ENCODE measurements at places on chromosomes 1 and 21.

- DNase-seq, result no peak
Measured at GRCh38 chr1:116078699-116079223, 32.4 kb upstream of the MAB21L3 start.

- DNase-seq, result no peak
Measured at GRCh38 chr1:211527888-211528287, 35.9 kb upstream of the RD3 start.

DNA sequence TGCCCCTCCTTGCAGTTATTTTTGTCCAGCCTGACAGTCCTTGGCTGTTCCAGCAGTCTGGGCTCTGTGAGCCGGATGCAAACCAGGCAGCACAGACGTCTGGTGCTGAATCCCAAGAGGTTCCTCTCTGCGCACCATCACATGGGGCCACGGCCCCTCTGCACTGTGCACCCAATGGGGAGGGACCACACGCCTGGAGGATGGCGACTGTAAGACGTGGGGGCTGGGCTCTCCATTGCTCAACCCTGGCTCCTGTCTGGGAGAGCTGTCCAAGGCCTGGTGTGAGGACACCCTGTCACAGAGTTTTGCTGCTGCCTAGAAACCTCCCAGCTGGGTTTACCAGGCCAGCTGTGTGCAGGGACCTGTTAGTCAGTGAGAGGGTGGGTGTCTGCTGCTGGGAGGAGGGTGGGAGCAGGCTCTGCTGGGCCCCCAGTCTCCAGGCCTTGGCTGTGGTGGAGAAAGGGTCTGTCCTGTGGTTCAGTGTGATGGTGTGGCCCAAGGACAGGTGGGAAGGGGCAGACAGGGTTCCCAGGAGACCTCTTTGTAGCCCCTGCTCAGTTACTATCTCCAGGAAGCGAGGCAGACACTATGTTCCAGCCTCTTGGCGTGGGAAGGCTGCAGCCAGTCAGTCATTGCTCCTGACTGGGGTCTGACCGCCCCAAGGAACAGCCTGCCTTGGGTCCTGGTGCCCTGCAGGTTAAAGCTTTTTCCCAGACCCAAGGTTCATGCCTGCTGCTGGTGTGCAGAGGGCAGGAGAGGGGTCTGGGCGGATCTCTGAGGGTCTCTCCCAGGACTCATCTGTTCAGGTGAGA is 13.8 kb downstream of the HEYL start:
- no peak for DNase-seq

GRCh38 chr1:32927441-32927840 is 26.3 kb upstream of the TMEM54 start:
- no peak for DNase-seq

DNA sequence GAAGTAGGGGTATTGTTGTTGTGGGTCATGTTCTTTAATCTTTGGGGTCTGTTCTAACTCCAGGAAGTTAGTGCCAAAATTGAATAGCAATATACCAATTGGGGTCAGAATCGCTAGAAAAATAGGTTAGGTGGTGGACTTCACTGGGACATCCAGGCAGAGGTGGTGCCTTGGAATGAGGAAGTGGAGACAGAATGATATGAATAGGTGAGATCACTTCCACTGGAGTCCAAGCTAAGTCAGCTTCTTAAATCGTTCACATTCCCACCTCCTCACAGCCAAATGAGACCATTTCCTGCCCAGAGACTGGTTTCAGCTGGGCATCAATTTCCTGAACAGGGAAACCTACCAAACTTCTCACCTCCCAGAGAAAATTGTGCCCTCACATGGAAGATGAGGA is 137.8 kb upstream of the RAB4A start:
- no peak for DNase-seq

- no peak for DNase-seq
Measured at GRCh38 chr1:9737671-9738070, 86.1 kb downstream of the CLSTN1 start.

- DNase-seq, result no peak
Measured at GRCh38 chr1:215044151-215044550, 38.4 kb upstream of the KCNK2 start.

DNA sequence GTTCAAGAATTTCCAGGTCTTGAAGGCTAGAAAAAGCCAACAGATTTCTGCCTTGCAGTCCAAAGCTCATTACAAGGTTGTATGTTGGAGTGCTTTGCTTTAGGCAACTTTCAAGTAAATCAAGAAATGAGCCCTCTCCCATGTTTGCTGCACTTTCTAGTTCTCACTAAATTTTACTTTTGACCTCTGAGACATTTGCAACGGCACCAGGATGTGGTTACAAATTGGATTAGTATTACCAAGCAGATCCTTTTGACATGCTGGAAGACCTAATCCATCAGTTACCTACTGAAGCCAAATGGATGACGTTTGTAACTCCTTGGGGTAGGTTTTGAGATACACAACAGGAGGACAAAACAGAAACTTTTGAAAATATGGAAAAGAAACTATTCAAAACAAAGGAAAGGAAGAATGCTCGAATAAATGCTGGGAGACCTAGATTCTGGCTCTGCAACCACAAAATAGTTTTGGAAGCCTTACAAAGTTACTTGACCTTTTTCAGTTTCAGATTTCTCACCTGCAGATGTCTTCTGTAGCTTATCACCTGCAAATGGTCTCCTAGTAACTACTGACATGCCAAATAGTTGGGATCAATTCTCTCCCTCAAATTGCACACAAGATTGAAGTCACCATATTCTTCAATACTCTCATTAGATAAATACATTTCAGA is 251.7 kb upstream of the ADGRL2 start:
- DNase-seq, result no peak

GRCh38 chr1:175802407-175803123 is 59.2 kb upstream of the TNR start:
- no peak for DNase-seq

DNA sequence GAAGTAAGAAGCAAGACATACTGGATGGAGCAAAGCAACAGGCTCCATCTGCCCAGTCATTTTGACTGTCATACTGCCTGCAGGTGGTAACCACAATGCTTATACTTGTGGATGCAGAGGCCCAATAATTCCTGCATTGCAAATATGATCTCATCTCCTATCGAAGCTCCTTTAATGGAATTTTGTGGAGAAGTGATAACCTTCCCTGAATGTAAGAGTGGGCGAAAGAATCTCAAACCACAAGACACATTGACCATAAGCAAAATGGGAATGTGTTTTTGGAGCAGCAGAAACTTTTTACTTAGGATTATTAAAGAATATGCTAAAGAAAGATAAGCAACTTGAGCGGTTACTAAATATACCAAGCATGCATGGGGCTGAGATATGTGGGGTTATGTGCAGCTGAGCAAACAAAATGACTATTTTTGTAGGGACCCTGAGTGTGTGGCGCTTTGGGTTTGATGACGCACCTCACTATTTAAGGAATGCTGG is 77.4 kb upstream of the BACH1 start:
- no peak for DNase-seq

DNA sequence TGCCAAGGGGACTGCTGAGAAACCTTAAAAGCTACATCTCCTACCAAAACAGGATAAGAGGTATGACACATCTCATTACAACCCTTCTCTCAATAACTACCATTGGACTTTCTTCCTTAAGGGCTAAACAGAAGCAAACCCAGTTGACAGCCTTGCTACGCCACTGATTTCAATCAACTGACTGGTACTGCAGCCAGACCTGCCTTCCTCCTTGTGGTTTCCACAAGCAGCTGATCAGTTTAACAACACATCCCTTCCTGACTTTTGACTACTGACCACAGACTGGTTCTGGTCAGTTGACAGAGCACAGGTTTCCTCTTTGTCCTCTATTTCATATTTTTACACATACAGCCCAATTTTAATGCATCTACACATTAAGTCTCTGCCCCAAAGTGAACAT is 108.8 kb downstream of the ADAMTS1 start:
- no peak for DNase-seq

DNA sequence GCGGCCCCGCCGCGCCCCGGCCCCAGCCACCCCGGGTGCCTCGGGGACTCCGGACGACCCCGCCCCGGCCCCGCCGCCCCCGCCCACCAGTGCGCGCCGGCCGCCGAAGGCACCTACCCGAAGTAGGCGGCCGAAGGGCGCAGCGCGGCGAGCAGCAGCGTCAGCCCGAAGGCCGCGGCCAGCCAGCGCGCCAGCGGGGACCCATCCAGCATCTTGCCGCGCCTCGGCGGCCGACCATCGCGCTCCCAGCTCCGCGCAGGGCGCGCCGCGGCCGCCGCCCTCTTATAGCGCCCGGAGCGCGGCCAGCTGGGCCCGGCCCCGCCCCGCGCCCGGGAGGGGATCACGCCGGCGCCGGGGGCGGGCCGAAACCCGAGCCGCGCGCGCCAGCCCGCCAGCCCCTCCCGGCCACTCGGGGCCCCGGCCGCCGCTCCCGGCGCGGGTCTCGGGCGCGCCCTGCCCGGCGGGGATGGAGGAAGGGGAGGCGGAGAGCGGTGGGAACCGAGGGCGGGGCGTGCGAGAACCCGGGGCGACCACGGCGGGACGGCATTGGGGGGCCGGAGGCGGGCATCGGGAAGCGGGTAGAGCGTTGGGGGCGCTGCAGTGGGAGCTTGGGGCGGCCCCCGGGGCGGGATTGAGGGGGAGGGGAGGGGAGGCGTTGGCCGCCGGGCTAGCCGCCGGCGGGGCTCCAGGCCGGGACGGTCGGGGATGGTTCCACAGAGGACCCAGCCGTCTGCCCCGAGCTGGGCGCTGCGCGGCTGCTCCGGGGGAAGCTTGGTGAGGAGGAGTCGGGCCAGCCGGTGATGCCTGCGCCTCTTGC is at the start of gene WNT9A:
Gene WNT9A, minus strand, starts transcription at position 257 of the 817 bp plus-strand sequence. Its CDS starts 45 bp downstream, at position 212.
- DNase-seq, result no peak

- DNase-seq, result no peak
Measured at GRCh38 chr1:183688341-183689060, 35.4 kb upstream of the APOBEC4 start.

- no peak for DNase-seq
Measured at GRCh38 chr1:82778612-82779011, 977.9 kb downstream of the ADGRL2 start.

DNA sequence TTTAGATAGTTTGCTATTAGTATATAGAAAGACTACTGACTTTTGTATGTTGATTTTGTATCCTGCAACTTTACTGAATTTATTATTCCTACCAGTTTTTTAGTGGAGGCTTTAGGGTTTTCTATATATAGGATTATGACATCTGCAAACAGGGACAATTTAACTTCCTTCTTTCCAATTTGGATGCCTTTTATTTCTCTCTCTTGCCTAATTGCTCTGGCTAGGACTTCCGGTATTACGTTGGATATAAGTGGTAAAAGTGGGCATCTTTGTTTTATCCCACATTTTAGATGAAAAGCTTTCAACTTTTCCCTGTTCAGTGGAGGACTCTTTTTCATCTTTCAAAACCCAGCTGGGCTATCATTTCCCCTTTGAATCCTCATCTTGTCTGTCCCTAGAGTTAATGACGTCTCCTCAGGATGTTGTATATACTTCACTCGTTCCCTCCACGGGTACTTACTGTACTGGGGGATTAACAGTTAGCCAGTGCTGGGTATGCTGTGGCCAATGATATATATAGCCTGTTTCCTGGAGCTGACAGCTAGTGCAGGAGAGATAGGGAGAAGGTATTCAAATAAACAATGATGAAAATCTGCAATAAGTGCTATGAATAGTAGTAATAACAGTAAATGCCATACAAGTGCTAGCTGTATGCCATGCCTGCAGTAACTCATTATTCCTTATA is 9.8 kb downstream of the ACOT11 start:
- no peak for DNase-seq

- DNase-seq, result peak; percentile 73
Measured at GRCh38 chr1:113456967-113457366, 66.7 kb downstream of the MAGI3 start.

GRCh38 chr1:194929357-194929756 is 1678.9 kb downstream of the KCNT2 start:
- no peak for DNase-seq
